ENCODE measurements at places on chromosomes 11 and 22.

DNA sequence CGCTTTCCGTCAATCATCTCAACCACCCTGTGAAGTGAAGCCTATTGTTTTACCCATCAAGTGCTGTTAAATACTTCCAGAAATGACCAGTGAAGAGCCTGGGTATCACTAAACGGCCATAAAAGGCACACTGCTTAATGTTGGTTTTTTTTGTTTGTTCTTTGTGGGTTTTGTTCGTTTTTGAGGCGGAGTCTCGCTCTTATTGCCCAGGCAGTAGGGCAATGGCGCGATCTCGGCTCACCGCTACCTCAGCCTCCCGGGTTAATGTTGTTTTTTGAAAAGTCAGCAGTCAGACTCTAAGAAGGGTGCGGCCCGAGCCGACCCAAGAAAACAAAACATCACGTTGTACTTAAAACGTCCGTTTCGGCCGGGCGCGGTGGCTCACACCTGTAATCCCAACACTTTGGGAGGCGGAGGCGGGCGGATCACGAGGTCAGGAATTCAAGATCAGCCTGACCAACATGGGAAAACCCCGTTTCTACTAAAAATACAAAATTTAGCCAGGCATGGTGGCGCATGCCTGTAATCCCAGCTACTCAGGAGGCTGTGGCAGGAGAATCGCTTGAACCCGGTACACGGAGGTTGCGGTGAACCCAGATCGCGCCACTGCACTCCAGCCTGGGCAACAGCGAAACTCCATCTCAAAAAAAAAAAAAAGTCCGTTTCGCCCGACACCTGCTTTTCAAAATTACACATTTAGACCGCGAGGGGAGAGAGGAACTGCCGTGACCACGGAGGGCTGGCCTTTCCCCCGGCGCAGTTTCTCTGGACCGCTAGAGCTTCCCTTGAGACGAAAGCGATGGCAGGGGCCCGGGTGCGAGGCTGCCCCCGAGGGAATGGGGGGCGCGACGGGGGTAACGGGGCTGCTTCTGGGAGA lies 714 bp downstream of the CD59 start:
- DNase-seq = peak; percentile 41

GRCh38 chr11:112345166-112345565 lies 84.5 kb upstream of the PLET1 start:
- no peak for DNase-seq

DNA sequence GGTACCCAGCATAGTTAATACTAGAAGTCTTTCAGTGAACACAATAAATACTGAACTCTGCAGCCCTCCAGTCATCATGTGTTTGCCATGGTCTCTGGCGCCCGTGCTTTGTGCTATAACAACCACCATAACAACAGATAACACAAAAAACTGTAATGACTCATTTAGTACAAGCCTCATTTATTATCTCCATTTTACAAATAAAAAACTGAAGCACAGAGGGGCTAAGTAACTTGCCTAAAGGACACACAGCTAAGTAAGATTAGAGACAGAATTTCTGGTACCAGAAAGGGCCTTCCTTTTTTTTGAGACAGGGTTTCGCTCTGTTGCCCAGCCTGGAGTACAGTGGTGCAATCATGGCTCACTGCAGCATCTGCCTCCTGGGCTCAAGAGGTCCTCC lies 19.5 kb downstream of the RBFOX2 start:
- no peak for DNase-seq

GRCh38 chr11:79897896-79898295 lies 457.1 kb upstream of the TENM4 start:
- DNase-seq = no peak

- no peak for DNase-seq
Observed at GRCh38 chr11:57511741-57512430, 3.6 kb downstream of the SLC43A1 start.

- no peak for DNase-seq
Observed at GRCh38 chr11:113193946-113194345, 120.4 kb upstream of the TTC12 start.

GRCh38 chr11:120651836-120652235 lies 140.3 kb downstream of the GRIK4 start:
- DNase-seq = no peak

- DNase-seq = no peak
Observed at GRCh38 chr11:96075532-96075959, 151.6 kb upstream of the MTMR2 start.

- DNase-seq = no peak
Observed at GRCh38 chr11:17387811-17388210, 648 bp downstream of the KCNJ11 start.

GRCh38 chr11:19577976-19578619 lies 134.5 kb upstream of the NAV2 start:
- no peak for DNase-seq

DNA sequence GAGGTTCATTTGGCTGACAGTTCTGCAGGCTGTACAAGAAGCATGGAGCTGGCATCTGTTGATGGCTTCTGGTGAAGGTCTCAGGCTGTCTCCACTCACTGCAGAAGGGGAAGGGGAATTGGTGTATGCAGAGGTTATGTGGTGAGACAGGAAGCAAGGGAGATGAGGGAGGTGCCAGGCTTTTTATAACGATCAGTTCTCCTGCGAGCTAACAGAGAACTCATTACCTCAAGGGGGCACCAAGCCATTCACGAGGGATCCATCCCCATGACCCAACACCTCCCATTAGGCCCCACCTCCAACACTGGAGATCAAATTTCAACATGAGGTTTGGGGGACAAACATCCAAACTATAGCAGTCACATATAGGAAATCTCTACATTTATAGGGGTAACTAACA lies 38.7 kb upstream of the E2F8 start:
- no peak for DNase-seq

DNA sequence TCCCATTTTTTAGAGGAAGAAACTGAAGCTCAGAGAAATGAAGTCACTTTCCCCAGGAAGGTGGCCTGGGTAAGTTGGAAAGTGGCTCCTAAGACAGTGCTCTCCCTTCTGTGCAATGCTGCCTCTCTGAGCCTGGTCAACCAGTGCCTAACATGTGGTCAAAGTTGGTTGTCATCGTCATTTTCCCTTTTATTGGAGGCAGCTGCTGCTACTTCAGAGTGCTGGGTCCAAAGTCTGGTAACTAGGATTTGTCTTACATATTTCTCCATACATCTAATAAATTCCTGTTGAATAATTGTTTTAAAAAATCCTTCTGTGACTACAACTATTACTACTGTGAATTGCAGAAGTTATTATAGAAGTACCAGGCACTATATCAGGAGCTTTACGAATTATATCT lies 48.1 kb downstream of the TECTA start:
- no peak for DNase-seq

DNA sequence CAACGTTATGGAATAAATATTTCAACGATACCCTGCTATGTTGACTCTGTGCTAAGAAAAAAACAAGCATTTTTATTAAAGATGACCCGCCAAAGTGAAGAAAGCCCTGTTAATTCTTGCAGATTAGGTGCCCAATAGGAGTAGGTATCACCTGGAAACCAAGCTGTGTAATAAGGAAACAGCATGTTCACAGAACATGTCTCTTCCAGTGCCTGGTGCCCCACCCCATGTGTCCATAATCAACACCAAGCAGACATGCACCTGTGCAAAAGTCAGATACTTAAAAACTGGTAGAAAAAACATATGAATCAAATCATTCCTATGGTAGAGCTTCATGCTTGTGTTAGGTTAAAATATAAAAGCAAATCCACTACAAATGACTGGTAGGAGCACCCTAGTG lies 327.1 kb downstream of the SHANK2 start:
- DNase-seq = no peak

- peak; percentile 78 for DNase-seq
Observed at GRCh38 chr22:19431649-19432132, at the start of gene HIRA. Gene HIRA, minus strand, starts transcription at chr22:19431733. Its CDS starts 257 bp downstream, at chr22:19431476.

GRCh38 chr11:117582433-117582832 lies 214.6 kb downstream of the DSCAML1 start:
- DNase-seq = no peak

DNA sequence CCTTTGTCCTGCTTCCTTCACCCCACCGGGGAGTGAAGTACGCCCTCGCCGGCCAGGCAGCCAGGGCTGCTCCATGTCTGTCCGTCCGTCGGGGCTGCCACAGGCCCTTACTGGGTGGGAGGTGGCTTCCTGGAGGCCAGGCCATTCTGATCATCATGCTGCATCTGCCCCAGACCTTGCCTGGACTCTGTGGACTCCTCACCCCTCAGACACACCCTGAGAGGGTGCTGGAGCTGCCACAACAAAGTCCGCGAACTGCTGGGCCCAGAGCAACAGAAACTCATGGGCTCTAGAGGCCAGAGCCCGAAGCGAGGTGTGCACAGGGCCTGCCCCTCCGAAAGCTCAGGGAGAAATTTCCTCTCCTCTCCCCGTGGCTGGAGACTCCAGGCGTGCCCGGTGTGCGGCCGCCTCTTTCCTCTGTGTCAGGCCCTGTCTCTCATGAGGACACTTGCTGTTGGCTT lies 124.2 kb downstream of the KCNQ1OT1 start:
- no peak for DNase-seq

DNA sequence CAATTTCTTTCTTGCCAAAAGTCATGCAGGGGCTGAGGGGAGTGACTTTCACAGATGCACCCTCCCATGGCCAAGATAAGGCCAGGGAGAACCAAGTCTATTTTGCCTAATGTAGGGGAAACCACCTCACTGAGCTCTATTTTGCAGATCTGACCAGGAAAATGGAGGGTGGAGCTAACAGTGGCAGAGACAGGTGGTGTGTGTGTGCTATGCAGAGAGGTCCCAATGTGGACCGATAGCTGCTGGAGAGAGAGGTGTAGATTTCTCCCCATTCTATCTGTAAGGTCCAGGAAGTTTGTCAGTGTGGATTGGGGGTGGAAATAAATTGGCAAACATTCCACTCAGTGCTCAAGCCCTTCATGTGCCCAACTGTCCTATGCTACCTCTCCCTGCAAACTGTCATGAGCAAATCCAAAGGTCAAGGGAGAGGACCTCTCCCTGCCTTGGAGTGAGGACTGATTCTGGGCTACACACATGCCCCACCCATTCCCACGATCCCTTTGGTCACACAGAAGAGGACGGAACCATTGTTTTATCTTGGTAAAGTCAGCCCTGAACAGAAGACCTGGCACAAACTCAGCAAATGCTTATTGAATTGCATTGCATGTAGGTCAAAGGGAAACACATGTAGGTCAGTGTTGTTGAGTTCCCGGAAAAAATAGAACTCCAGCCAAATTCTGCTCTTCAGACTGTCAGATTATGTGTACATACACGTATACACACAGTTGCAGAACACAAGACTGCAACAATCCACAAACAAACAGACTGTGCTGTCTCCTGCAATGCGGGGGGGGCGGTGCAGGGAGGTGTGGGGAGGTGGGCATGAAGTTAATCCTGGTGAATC lies 65.9 kb downstream of the C11orf58 start:
- no peak for DNase-seq

DNA sequence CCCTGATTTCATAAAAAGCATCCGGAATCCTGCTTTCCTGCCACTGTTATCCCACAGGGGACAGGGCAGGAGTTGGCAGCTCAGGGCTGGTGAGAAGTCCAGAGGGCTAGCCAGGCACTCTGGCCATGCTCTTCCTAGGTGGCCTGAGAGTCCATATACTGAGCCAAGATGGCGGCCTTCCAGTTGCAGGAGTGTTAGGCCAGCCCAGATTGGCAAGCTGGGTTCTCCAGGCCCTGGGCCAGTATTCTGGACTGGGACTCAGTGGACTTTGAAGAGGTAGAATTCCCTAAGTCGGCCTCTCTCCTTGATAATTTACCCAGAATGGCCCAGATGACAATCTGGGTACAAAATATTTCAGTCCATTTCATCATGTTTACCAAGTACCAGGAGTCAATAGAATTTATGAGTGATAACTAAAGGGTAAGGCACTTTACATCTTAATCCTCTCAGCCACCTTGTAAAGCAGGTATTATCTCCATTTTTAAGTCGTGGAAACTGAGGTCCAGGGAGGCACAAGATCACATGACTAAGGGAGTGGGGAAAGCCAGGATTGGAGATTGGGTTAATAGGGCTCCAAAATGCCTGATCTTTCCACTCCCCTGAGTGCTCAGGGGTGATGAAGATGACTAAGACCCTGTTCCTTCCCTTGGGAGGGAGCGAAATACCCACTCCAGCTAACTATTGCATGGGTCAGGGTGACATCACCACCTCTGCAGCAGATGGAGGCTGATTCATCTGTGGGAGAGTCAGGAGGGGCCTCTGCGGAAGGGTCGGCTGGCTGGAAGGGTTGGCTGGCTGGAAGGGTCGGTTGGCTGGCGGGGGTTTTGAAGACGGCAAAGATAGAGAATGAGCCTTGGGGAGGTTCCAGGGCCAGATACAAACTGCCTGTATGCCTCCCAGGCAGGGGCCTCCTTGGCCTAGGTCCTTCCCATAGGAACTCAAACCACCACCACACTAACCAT lies 1.2 kb upstream of the MICALL1 start:
- DNase-seq = no peak

DNA sequence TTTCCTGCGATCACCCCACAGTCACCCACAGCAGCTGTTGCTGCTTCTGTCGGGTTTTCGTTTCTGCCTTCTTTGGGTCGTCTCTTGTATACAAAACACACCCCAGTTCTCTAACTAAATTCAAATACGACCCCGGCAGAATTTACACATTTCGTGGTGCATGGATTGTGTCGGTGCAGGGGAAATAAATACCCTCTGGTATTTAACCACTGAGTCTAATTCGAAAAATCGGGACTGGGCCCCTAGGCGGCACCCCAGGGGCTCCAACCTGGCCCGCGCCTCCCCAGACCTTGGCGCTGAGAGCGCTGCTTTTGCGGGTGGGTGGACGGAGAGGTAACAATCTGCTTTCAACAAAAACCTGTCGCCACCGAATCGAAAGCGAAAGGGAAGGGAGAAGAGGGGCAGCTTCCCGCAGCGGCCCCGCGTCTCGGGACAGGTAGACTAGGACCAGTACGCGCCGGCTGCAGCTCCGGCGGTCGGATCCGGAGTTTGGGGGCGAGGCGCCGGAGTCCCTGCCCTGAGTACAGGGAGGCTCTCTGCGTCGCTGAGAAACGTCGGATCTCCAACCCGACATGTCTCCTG lies 4.4 kb downstream of the ALX4 start:
- peak; percentile 25 for DNase-seq

GRCh38 chr22:31883989-31884388 lies 60.3 kb upstream of the YWHAH start:
- no peak for DNase-seq

GRCh38 chr11:69437876-69438205 lies 43.6 kb upstream of the LINC01488 start:
- DNase-seq = no peak

DNA sequence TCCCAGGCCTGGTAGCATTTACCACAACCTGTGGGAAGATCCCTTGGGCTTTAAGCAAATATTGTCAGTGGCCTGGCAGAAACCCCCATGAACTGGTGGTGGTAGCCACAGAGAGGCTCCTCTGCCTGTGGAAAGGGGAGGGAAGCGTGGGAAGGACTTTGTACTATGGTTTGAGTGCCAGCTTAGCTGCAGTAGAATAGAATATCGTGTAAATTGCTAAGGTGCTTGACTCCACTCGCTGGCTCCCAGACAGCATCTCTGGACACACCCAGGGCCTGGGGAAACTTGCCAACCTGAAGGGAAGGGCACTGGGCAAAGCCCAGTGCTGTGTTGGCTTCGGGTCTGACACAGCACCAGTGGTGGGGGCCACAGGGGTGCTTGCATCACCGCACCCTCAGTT lies 52.6 kb downstream of the XRRA1 start:
- DNase-seq = no peak

GRCh38 chr22:35589071-35589755 lies 27.9 kb downstream of the MB start:
- no peak for DNase-seq
